ENCODE measurements at places on chromosomes 13 and 19. TPM values are rescaled to one million over a fixed set of nuclear protein-coding genes. Genes with fewer than 3 reads are reported as not detected.
A peak's percentile ranks its signal among the peaks of the same experiment; 100 is the strongest.

DNA sequence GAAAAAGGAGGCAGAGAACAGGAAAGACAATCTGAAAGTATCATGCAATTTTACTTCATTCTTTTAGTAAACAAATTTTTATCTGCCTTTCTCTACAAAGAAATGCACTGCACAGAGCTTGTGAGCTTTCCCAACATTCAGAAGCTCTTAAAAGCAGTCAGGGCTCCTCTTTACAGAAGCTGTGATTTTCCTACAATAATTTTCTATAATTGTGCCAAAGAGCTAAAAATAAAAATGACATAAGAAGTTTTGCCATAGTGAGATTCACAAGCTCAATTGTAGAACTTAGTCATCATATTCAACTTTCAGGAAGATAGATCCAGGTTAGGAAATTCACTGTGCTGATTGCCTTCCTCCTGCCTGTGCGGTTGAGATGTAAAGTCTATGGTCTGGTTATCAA, 341.4 kb downstream of the PCDH9 start:
- no peaks in the 10 kb centered on the region for H3K36me3 ChIP-seq
- H3K4me1 ChIP-seq, result no peaks in the 10 kb centered on the region
- H3K27ac ChIP-seq, result no peak overlapping the region
- no peaks in the 10 kb centered on the region for H3K27me3 ChIP-seq

DNA sequence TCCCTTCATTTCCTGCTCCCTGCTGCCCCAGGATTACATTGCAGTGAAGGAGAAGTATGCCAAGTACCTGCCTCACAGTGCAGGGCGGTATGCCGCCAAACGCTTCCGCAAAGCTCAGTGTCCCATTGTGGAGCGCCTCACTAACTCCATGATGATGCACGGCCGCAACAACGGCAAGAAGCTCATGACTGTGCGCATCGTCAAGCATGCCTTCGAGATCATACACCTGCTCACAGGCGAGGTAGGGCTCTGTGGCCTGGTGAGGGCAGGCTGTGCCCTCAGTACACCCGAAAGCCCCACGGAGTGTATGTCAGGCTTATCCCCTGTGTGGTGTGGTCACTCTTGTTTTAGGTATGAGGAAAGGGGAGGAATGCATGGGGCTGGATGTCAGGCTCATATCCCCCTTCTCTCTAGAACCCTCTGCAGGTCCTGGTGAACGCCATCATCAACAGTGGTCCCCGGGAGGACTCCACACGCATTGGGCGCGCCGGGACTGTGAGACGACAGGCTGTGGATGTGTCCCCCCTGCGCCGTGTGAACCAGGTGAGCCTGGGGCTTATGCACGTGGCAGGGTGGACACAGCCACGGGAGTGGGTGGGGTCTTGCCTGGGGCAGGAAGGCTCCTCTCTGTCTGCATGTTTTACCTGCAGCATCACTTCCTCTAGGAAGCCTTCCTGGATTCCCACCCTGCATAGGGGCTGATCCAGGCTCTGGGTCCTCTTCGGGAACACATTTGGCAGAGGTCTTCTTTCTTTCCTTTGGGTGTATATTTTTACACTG, 2.3 kb upstream of the RNF225 start:
- no peak overlapping the region for H3K4me3 ChIP-seq
- H3K27me3 ChIP-seq, result no peaks in the 10 kb centered on the region
- no peak for DNase-seq
- no peaks in the 10 kb centered on the region for H3K4me1 ChIP-seq
- H3K36me3 ChIP-seq, result peaks cover 16% of the 10 kb centered on the region
- H3K27ac ChIP-seq, result no peak overlapping the region

GRCh38 chr13:40192452-40192851, 474.0 kb downstream of the FOXO1 start:
- no peak overlapping the region for H3K4me3 ChIP-seq
- DNase-seq, result no peak
- peak overlapping the region; percentile 62 for H3K27ac ChIP-seq

The CGB1 gene
- not detected for polyA plus RNA-seq

DNA sequence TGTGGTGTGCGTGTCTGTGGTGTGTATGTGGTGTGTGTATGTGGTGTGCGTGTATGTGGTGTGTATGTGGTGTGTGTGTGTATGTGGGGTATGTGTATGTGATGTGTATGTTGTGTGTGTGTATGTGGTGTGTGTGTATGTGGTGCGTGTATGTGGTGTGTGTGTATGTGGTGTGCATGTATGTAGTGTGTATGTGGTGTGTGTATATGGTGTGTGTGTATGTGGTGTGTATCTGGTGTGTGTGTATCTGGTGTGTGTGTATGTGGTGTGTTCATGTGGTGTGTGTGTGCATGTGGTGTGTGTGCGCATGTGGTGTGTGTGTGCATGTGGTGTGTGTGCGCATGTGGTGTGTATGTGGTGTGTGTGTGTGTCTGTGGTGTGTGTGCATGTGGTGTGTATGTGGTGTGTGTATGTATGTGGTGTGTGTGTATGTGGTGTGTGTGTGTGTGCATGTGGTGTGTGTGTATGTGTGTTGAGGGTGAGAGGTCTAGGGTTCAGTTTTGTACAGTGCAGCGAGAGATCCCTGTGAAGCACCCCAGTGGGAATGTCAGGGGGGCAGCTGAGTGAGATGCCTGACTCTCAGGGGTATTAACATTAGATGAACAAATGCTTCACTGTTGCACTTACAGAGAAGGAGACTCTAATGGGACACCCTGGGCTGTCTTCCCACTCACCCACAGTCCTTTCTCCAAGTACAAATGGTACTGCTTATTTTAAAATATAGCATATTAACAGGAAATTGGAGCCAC, 61.3 kb upstream of the MEDAG start:
- no peak for DNase-seq
- no peaks in the 10 kb centered on the region for H3K4me1 ChIP-seq
- H3K4me3 ChIP-seq, result no peak overlapping the region
- H3K27me3 ChIP-seq, result no peaks in the 10 kb centered on the region
- no peaks in the 10 kb centered on the region for H3K36me3 ChIP-seq
